ENCODE measurements at places on chromosomes 2 and 18. TPM values are rescaled to one million over a fixed set of nuclear protein-coding genes. Genes with fewer than 3 reads are reported as not detected.

DNA sequence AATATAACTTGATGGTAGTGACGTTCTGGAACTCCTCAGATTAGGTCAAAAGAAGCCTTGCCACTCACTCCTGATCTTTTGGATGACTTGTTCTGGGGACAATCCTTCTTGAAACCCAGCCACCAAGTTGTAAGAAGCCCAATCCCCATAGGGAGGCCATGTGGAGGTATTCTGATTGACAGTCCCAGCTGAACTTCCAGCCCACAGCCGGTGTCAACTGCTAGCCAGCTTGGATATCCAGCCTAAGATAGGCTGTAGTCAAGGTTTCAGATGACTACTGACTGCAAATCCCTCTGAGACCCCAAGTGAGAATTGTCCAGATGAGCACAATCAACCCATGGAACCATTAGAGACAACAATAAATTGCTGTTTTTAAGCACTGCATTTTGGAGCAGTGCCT, 31.4 kb downstream of the EIF2AK2 start:
- H3K4me1 ChIP-seq = no peaks in the 10 kb centered on the region
- H3K4me3 ChIP-seq = no peak overlapping the region
- DNase-seq = no peak
- H3K36me3 ChIP-seq = peaks cover 40% of the 10 kb centered on the region
- no peak overlapping the region for H3K27ac ChIP-seq

- no peak for DNase-seq
- H3K27ac ChIP-seq = no peak overlapping the region
- no peaks in the 10 kb centered on the region for H3K4me1 ChIP-seq
- no peak overlapping the region for H3K4me3 ChIP-seq
These were observed 22.1 kb upstream of the IGFBP5 start for GRCh38 chr2:216717491-216717901.

- peaks cover 13% of the 10 kb centered on the region for H3K4me1 ChIP-seq
- H3K4me3 ChIP-seq = no peak overlapping the region
- no peak for DNase-seq
These were observed 115.4 kb downstream of the TMEM131 start for GRCh38 chr2:97880334-97880733.

Gene MC5R
- not detected for total RNA-seq

Gene PPP1R7
- total RNA-seq = 80.4 TPM

Gene ACTG2
- total RNA-seq = 0.27 TPM
